ENCODE measurements at places on chromosomes 7 and 10.

GRCh38 chr7:33650828-33651227 lies 254.5 kb upstream of the BMPER start:
- no peak for DNase-seq

GRCh38 chr7:91314591-91315323 lies 50.5 kb downstream of the FZD1 start:
- DNase-seq = no peak

DNA sequence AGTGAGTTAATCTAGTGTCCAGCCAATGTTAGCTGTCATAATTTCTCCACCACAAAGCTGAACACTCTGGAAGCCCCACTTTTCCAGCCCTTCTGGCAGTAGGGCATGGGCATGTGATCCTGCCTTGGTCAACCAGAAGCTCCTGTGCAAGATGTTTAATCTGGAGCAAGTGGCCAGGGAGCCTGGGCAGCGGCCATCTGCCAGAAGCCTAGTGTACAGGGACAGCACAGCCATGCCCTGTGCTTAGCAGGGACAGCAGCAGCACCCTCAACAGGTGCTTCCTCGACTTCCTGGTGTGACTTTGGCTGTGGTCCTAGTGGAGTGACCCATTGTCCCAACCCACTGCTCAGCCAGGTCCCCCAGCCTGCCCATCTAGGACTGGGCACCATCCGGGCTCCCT lies 10.3 kb downstream of the RBP3 start:
- DNase-seq = no peak

GRCh38 chr10:20289070-20289828 lies 473.0 kb downstream of the PLXDC2 start:
- no peak for DNase-seq

GRCh38 chr10:49191349-49191748 lies 3.2 kb upstream of the TMEM273 start:
- DNase-seq = no peak

DNA sequence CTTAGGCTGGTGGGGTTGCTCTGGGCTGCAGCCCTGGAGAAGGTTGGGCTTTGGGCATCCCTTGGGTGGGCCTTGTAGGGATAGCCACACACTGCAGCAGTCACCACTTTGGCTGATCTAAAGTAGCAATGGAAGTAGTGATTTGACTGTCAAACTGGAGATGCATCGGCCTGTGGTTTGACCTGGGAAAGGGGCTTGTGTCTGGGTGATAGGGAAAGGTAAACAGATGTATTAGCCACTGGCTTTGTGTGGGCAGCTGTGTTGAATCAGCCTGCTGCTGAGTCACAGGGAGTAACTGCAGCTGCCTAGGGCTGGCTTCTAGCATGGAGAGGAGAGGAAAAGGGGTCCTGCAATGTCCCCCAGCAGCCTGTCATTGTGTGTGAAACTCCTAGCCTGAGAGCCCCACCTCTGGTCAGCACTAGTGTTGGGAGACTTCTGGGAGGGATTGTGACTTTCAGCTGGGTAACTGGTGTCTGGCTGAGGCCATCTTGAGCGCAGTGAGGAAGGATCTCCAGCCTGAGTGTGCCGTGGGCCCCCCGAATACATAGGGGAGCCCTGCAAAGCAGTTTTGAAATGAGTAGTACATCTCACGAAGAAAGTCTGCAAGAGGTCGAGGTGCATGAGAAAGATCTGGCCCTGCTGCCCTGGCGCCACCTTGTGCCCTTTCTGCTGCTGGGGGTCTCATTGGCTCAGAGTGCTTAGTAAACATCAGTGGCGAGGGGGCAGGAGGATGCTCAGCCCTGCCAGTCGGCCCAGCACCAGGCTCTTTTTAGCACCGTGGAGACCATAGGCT lies 117.3 kb downstream of the FANK1 start:
- DNase-seq = no peak

DNA sequence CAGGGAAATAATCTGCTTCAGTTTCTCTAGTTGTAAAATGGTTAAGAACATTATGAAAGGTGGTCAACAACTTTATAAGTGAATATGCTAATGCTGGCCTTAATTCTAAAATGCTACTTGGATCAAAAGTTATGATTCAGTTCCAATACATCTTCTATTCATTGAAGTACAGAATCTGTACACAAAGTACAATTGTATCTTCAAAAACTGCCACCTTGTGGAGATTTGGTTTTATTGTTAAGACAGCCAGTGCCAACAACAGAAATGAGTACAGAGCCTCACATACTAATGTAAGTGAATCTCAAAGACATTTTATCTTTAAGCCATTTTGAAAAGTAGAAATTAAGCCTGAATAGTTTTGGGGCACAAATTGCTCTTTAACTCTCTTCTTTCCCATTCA lies 194.0 kb downstream of the CFTR start:
- DNase-seq = no peak

DNA sequence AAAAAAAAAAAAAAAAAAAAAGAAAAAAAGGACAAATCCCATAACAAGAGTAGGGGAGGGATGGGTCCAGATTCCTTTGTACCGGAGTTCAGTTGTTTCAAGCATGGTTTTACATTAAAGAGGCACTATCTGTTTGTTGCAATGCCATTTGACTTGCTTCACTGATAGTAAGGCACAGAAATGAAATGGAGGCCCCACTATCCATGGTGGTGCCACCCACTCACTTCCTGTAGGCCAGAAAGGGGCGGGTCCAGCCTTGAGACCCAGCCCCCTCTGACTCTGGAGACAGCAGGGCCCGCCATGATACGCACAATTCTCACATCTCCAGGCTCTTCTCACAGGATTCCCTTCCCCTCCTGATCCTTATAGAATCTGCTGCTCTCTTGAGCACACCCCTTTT lies 100.0 kb downstream of the CLEC2L start:
- DNase-seq = no peak

- DNase-seq = no peak
These were observed 53.8 kb upstream of the ADRA2A start for GRCh38 chr10:111023060-111023459.

DNA sequence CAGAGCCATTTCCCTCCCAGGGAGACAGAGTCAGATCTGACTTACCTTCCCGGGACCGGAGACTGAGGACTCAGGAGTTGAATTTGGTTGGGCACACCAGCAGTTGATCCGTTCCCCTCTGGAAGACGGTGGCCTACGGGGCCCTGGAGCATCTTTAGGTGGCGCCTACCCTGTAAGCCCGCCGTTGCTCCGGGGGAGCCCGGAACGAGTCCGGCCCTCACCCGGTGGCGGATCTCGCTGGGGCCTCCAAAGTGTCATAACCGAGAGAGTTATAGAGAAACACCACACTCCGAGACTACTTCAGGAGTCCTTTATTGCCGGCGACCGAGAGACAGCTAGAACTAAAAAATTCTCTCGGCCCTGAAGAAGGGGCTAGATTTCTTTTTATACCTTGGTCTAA lies 182.8 kb upstream of the MBL2 start:
- DNase-seq = no peak
